A172 (cell line): ENCODE measurements at places on chromosomes 11 and 22.

DNA sequence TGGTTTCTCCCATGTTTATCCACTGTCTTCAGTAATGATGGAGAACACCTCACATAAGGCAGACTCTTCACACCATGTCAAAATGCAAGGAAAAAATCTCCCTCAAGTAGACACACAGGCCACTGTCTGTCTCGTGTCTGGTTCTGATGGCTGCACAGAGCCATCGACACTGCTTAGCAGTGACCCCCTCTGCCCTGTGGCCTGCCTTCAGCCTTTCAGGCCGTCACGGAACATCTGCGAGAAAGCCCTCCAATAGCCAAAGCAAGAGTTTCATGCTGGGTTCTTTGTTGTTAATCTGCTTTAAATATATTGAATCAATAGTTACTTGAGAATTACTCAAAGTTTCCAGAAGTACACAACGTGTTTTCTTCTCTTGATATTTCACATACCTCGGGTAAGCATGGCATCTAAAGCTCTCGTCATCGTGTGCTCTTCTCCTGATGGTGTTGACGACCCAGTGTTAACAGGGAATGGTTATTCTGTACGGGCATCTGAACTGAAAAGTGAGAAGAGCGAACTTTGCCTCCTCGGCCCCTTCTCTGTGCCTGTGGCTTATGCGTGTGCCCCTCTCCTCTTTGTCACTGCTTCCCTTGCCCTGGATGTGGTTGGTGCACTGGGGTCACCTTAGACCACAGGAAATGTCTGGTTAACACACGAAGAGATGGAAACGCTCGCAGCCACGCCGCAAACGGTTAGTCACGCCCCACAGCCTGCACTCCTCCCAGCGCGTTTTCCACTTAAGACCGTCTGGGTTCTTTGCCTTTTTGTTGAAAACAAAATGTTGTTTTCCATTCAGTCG, 33.4 kb upstream of the CTTN start:
- no peak for DNase-seq

GRCh38 chr11:76523147-76523546, 78.3 kb downstream of the EMSY start:
- DNase-seq, result no peak

GRCh38 chr11:132455044-132455443, 1077.3 kb downstream of the OPCML start:
- no peak for DNase-seq

- no peak for DNase-seq
These were observed 360.8 kb upstream of the PITPNB start for GRCh38 chr22:28279888-28280287.

DNA sequence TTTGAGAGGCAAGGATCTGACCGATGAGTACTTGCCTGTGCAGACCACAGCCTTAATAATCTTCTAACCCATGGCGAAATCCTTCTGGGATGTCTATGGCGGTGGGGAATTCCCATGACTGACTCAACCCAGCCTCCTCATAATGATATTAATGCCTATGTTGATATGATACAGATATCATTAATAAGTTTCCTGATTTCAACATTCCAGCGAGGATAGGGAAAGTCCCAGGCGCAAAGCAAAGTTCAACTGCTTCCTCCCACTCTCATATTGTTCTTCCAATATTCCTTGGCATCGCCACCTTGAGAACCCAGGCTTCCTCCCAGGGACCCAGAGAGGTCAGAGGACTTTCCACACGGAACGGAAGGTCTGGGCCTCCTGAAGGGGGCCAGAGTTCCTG, 110.3 kb upstream of the TMEM45B start:
- DNase-seq, result no peak

DNA sequence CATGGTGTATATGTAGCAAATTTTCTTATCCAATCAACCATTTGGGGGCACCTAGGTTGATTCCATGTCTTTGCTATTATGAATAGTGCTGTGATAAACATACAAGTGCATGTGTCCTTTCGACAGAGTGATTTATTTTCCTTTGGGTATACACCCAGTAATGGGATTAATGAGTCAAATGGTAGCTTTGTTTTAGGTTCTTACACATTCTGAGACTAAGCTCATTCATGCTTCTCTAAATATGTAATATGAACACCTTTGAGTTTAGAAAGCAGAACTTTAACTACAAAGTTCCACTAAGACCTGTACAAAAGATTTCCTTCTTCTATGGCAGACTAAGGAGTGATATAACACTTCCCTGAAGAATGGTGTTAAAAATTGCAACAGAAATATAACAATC, 627.0 kb downstream of the KCNA4 start:
- no peak for DNase-seq

GRCh38 chr11:15589070-15589626, 474.4 kb downstream of the INSC start:
- DNase-seq, result no peak

DNA sequence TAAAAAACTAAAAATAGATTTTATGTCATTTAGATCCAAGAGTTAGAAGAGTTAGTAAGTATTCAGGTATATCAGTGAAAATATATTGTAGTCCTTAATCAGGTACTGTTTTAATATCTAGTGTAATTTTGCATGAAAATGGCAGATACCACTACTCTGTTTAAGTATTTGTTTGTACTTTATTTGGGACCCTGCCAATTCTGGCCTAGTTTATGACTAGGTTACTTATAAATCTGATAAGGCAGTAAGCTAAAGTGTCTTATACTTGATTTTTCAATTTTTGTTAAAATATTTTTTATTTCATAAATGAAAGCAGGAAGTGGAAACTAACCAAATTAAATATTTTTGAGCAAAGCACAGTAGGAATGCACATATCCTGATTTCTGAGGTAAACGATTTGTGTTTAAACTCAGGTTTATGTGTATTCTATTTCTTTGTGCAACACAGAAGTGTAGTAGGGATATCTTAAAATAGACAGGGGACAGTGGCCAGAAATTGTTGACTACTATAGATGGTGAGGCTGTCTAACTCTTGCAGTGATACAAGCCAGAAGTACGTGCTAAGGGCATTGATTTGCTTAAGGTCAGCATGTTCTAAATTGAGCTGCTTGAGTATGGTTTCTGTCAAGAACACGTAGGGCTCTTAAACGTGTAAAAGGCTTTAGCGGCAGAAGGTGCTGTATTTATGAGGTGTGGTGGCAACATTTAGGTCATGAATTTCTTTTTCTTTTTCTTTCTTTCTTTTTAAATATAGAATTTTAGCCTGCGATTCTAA, 34.0 kb downstream of the HIPK3 start:
- DNase-seq, result no peak

- DNase-seq, result no peak
These were observed 1.7 kb upstream of the TNNT3 start for GRCh38 chr11:1917523-1918435.

DNA sequence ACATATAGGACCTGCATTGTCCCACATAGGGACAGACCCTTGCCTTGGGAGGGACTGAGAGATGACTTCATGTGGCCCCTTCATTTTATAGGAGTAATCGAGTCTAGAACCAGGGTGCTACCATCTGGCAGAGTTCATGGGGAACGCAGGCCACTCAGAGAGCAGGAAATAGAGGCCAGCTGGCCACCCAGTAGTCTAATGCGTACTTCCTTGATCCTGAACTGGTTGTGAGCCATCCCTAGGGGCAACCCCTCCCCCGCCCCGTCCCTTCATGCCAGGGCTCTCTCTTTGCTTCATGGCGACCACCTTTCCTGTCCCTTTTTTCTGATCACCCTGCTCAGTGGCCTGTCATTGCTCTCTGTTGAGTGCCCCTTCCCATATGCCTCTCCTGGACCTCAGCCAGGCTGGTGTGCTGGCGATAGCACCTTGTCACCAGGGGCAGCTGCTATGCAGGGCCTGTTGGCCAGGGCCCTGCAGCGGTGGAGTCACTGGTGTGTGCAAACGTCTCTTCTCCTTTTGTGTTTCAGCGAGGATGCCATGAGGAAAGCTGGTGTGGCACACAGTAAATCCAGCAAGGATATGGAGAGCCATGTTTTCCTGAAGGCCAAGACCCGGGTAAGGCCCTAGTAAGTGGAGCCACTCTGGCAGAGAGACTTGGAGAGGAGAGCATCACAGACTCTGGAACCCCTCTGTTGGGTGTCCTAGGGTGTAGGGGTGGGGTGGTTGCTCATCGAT, 29.3 kb downstream of the MED15 start:
- no peak for DNase-seq
